ENCODE measurements at places on chromosomes 7 and 10.
A peak's percentile ranks its signal among the peaks of the same experiment; 100 is the strongest.

GRCh38 chr7:7228472-7228871, 46.1 kb downstream of the C1GALT1 start:
- no peak for DNase-seq

DNA sequence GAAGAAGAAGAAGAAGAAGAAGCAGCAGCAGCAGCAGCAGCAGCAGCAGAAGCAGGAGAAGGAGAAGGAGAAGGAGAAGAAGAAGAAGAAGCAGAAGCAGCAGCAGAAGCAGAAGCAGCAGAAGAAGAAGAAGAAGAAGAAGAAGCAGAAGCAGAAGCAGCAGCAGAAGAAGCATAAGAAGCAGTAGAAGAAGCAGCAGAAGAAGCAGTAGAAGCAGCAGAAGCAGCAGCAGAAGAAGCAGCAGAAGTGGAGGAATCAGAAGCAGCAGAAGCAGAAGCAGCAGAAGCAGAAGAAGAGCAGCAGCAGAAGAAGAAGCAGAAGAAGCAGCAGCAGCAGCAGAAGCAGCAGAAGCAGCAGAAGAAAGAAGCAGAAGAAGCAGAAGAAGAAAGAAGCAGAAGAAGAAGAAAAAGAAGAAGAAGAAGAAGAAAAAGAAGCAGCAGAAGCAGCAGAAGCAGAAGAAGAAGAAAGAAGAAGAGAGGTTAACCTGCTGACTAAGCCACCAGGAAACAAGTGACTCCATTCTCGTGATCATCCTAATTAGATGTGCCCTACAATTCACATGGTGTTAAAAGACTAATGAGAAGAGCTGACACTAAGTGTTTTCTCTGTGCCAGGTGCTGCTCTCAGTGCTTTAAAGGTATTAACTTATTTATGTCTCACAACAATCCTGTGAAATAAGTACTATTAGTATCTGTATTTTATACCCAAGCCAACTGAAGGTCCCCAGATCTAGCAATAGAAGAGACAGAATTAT, 11.6 kb downstream of the CDNF start:
- DNase-seq, result no peak

DNA sequence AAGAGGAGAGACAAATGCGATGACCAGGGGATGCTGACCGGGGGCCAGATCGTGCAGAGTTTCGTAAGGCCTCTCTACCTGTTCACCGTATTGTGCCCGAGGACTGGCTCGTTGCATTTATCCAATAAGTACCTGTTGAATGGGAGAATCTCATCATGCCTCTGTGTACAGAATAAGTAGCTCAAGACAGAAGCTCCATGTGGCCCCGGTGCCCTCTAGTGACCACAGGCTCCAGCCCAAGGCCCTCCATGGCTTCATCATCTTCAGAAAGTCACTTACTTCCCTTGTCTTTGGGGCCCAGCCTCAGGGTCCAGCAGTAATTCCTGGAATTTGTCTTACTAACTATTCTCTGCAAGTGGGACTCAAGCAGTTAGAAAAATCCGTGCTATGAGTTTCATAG, 151.0 kb downstream of the CHN2 start:
- DNase-seq, result no peak

- no peak for DNase-seq
These were observed 36.6 kb upstream of the DUSP5 start for GRCh38 chr10:110461088-110461487.

GRCh38 chr10:133318494-133319127, 9.9 kb downstream of the ZNF511 start:
- DNase-seq, result peak; percentile 24

DNA sequence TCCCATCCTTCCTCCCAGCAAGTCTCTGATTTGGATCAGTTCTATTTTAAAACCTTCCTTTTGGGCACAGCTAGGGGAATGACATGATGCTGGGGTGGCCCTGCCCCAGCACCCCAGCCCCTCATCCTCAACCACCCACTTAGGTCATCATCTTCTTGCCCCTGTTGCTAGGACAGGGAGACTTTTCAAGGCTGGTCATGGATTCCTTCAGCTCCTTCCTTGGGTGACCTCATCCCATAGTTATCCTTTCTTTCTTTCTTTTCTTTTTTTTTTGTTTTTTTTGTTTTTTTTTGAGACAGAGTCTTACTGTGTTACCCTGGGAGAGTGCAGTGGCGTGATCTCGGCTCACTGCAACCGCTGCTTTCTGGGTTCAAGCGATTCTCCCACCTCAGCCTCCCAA, 127.2 kb downstream of the WDFY4 start:
- DNase-seq, result no peak

DNA sequence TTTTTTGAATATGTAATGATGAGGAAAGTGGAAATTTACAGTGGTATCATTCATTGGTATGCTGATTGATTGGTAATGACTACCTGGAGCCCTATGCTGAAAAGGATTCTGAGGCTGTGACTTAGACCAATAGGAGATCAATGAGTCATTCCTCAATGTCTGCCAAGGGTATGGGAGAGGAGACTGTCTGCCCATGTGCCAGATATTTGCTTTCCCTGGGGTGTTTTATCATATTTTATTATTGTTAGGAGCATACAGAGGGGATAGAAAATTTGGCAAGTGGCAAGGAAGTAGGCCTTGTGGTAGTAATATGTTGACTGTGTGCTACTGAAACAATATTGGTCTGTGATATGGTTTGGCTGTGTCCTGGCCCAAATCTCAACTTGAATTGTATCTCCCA, 54.8 kb downstream of the ASAH2B start:
- DNase-seq, result no peak
